Brain pericyte (primary cell): ENCODE measurements at places on chromosomes 4 and X.

- no peak for DNase-seq
These were observed 237.9 kb upstream of the GK2 start for GRCh38 chr4:79645942-79646341.

DNA sequence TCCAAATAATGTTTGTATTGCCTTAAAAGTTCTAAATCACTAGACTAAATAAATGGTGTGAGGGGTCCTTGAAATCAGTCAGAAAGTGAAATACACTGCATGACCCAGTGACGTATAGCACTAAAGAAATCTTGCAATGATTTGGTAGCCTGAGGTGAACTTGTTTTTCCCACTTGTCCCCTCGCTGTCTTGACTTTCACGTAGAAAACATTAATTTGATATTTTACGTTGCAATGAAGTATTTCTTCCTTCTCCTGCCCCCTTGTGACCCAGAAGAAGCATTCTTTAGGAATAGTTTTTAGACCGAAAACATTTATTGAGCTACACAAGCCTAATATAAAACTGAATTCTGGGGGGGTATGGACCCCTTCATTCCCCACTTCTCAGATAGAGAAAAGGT, 3.7 kb downstream of the KLB start:
- no peak for DNase-seq

GRCh38 chr4:26751838-26752237, 108.8 kb upstream of the STIM2 start:
- DNase-seq, result no peak

DNA sequence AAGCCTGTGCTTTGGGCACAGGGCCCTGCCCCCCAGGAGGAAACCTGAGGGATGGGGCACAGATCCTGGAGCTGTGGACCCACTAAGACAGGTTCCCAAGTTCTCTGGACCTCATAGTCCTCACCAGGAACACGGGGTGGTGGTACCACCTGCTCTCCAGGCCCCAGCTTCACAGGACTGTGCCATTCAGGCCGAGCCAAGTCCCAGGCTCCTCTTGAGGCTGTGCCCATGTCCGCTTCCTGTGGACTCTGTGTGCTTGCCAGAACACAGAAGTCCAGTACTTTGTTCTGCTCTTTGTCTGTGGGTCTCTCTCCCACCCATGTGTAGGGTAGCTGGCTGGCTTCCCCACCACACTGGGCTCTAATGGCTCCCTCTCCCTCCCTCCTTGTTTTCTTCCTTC, 104.5 kb upstream of the PSAPL1 start:
- no peak for DNase-seq

GRCh38 chr4:81346719-81347118, 125.0 kb downstream of the RASGEF1B start:
- DNase-seq, result no peak

DNA sequence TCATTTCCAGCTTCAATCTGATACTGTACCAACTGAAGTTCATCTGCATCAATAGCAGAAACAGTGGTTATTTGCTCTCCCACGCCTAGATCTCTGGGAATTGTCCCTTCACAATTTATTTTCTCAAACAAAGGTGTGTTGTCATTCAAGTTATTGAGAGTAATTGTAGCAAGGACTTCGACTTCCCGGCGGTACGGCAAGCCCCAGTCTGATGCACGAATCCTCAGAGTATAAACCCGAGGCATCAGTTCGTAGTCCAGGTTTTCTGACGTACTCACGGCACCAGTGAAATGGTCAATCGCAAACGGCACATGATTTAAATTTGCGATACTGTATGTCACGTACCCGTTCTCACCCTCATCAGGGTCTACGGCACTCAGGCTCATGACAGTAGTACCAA, 15.7 kb downstream of the FAT1 start:
- no peak for DNase-seq

DNA sequence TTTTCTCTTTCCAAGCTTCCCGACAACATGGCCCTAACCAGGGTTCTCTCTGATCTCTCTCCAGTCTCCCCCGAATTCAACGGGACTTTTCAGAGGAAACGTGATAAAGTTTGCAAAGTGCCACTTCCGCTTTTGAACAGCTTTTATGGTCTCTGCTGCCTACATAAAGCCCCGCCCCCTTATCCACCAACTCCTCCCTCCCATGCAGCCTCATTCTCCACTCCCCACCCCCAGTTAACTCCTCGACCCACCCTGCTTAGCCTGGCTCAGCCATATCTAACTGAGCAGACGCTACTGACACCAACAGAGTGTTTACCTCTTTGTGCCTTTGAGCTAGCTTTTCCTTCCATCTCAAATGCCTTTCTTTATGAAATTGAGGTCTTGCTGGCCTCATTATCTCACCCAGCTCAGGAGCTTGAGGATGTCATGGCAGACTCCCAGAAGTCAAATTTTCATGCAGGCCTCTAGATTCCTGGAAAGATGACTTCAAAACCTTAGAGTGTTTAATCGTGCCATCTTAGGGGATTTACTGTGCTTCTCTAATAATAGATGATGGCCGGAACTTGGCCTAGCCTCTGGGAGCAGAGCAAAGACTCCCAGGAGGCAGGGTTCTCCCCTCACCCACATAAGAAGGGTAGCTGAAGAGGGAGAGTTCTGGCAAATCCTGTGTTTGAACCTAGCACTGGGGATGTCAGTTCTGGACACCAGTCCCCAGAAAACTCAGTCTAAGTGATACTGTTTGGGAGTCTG, 606.0 kb downstream of the BCOR start:
- no peak for DNase-seq

DNA sequence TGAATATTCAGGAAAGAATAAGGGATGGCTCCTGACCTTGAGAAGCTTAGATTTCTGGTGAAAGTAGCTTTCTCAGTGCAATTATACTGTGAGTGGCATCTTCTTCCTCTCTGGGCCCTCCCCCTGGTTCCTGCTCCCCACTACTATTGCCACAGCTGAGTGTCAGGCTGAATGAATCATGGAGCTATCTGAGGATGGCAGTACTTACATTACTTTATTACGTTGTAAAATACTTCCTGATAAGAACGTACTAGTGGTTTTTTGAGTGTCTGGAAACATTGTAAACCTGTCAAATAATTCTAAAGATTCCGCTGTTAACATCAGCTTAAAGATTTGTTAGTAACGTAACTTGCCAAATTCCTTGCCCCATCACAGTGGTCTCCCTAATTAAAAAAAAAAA, 36.2 kb downstream of the ARHGAP10 start:
- no peak for DNase-seq
